ENCODE measurements at places on chromosomes 1 and 21. TPM values are rescaled to one million over a fixed set of nuclear protein-coding genes. Genes with fewer than 3 reads are reported as not detected.

DNA sequence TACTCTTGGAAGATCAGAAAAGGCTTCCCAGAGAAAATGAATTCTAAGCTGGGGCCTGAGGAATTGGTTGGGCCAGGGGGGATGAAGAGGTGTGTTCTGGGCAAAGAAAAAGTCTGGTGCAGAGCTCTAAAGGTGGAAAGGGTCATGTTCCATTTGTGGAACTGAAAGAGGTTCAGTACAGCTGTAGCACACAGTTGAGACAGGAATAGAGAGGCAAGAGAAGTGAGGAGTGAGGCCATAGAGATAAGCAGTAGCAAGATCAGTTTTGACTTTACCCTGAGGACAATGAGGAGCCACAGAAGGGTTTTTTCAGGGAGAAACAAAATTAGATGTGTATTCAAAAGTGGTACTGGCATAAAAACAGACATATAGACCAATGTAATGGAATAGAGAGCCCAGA lies 30.3 kb upstream of the MUTYH start:
- no peak for DNase-seq

The S100B gene
- 8.3 TPM for total RNA-seq

The SLC2A5 gene
- total RNA-seq, result 3.6 TPM

DNA sequence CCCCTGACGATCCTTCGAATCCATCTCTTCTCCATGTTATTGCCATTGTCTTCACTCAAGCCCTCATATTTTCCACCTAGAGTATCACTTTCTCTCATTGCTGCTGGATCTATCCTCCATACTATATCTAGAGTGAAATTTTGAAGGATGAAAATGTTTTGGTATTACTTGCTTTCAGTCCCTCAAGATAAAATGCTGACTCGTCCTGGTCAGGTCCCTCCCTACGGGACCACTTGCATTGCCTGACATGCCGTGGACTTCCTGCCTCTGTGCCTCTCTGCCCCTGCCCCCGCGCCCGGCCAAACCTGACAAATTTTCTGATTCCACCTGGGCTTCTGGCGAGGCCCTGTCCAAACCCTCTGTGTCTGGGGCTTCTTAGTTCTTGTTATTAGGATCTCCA lies 23.6 kb downstream of the SPATA46 start:
- DNase-seq, result no peak

The TFB2M gene
- total RNA-seq, result 18.0 TPM

The OR2L13 gene
- not detected for total RNA-seq

GRCh38 chr1:31605908-31606427 lies 11.5 kb upstream of the HCRTR1 start:
- no peak for DNase-seq

GRCh38 chr1:192627901-192628300 lies 8.0 kb upstream of the RGS13 start:
- DNase-seq, result no peak

Data from Right ventricle myocardium inferior (tissue), 1 donor.